Urothelium cell line (cell line): ENCODE measurements at places on chromosomes 16 and 17.

GRCh38 chr17:29949696-29950095, 8.3 kb downstream of the EFCAB5 start:
- no peak for DNase-seq

DNA sequence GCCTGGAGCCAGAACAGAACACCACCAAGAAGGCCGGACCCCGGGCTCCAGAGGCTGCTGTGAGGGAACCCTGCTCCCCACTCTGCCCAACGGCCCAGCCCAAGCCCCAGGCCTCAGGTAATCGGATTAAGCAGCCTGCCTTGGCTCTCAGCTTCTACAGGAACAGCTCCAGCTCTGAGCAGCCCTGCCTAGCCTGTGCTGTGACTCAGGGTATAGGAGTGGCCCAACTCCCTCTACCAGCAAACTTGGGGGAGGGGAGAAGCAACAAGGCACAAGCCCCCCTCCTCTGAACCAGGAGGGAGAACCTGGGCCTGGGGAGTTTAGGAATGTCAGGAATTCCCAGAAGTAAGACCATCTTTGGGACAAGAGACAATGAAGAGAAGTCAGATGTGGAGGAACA, 849 bp upstream of the SOX15 start:
- DNase-seq = no peak

DNA sequence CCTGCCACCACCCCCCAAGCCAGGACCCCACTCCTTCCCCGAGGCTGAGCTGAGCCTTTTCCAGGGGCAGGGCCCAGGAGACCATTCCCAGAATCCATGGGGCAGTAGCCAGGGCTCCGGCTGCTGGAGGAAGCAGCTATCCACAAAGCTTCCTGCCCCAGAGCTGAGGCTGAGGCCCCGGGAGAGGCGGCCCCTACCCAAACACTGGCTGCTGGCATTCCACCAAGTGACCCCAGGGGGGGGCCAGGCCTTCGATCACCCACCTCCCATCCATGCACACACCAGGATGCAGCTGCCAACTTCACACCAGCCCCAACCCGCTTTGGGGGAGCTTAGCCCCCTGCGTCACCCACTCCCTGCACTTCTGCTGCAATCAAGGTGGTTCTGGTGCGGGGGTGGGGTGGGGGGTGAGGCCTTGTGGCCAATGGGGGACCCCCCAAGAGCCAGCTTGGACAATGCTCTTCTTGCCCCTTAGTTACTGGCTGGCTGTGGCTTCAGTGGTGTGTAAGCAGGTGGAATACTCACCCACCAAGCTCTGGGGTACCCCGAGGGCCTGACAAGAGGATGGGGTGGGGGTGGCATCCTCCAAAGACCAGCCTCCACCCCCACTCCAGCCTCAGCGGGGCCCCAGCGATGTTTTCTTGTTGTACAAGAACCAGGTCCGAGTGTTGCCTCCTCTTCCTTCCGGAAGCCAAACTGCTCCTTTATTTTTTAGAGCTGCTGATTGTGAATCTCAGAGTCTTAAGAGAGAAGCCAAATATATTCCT, 16.8 kb downstream of the MYBBP1A start:
- DNase-seq = no peak

GRCh38 chr16:12021578-12022253, 45.2 kb downstream of the SNX29 start:
- DNase-seq = no peak

DNA sequence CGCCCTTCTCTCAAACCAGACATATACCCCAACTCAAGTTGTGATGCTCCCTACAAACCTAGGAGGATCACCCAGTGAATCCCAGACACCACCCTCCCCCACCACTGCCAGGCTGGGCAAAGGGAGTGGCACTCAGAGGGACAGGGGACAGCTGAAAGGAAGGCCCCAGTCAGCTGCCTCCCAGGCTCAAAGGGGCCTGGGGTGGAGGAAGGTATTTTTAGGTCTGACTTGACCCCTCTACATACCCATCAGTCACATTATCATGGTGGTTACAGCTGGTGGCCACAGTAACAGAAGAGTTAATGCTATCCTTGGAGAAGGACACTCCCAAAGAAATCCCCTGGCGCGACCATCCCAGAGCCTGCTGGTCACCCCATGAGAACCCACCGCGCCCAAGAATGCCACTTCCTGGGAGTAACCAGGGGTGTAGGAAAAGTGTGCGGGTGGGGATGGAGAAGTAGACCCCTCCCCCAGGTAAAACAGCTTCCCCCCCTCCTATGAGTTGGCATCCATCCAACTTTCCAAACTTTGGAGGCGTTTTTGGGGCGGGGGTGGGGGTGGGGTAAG, 1.1 kb downstream of the CACNB1 start:
- no peak for DNase-seq

DNA sequence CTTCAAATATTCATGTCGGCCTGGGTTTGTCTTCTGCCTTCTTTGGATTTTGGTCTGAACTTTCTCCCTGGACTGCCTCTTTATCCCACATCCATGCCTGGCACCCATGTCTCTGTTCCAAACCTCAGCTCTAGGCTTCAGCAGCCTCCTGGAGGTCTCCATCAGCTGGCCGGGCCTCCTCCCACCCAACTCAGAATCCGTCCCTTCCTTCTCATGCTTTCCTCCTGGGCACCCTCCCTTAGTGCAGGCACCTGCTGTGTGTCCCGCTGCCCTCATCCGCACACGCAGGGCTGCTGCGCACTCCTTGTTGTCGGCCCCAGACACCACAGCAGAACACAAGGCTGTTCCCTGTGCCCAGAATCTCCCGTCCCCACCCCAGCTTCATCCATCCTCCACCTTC, 14.0 kb downstream of the LDHD start:
- no peak for DNase-seq

GRCh38 chr16:57377080-57377841, 5.0 kb downstream of the CX3CL1 start:
- DNase-seq = peak; percentile 60

DNA sequence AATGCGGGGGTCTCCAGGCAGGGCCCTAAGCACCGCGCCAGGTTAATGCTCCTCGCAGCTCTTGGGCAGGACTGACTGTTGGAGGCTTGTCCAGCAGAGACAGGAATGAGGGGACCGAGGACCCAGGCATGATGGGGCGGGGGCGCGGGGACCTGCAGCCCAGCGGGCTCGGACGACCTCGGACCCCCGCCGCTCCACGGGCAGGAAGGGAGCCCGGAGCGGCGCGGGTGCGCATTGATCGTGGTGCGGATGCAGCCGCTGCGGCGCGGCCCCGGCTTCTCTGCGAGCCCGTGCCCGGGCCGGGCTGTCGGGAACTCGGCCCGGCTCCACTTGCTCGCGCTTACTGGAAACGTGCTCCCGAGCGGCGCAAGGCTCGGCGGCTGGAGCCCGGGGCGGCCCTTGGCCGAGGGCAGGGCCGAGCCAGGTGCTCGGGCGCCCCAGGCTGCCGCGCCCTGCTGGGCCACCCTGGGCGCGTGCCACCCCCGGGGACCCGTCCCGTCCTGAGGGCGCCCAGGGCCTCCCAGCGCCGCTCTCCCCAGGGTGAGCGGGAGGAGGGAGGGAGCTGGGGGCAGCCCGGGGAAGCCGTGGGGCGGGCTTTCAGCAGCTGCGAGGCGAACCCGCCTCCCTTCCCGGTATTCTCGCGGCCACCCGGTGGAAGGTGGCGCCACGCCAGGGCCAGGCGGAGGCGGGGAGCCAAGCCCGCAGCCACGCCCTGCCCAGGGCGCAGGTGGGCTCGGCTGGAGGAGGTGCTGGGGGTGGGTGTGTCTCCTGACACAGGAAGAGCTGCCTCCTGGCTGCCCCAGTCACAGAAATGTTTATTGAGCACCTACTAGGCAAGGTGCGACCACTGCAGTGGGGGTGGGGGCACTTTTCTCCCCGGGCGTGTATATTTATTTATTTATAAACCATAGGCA, 45.9 kb downstream of the SOCS3 start:
- DNase-seq = peak; percentile 91

- DNase-seq = peak; percentile 18
Observed at GRCh38 chr16:50742576-50743200, 802 bp downstream of the CYLD start.

DNA sequence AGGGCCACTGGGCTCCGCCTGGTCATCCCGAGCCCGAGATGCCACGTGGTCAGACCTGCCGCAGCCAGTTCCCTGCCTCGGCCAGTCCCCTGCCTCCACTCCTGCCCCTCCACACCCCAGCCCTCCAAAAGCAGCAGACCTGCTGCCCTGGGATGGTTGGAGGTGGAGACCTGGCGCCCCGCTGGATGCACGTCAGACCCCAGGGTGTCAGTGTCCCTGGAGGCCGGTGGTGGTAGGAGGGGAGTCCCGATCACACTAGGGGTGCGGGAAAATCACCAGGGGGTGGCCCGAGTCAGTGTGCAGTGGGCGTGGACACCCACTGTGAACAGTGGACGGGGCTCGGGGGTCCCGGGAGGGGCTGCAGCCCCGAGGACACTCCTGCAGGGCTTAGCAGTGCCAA, 26.9 kb downstream of the TPSG1 start:
- no peak for DNase-seq

- no peak for DNase-seq
Observed at GRCh38 chr17:40552806-40553693, 12.2 kb downstream of the CCR7 start.

GRCh38 chr17:59752446-59752845, 45.0 kb downstream of the VMP1 start:
- no peak for DNase-seq

DNA sequence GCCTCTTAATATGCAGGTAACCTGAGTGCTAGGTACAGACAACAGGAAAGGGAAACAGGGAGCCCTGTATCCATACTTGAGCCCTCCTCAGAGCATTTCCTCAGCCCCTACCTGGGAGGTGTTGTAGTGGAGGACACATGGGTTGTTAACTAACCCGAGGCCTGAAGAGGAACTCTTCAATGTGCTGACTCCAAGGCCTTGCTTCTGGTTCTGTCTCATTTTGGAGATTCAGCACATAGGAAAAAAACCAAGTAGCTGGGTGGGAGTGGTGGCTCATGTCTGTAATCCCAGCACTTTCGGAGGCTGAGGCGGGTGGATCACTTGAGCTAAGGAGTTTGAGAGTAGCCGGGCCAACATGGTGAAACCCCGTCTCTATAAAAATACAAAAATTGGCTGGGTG, 24.8 kb downstream of the SNX11 start:
- no peak for DNase-seq

DNA sequence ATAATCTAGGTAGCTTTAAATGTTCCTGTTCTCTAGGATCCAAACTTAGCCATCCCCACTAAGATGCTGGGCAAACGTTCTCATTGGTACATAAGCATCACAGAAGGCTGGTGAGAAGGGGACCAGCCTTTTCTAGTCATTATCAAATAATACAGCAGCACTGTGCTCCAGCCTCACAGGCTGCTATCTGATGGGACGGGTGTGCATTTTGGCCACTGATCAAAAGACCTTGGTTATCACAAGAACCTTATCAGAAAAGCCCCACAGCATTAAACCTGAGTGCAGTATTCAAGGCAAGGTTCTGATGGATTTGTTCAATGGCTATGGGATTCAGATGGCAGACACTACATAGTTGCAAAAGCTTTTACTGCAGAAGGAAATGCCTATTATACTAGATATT, 19.1 kb upstream of the KPNB1 start:
- no peak for DNase-seq

DNA sequence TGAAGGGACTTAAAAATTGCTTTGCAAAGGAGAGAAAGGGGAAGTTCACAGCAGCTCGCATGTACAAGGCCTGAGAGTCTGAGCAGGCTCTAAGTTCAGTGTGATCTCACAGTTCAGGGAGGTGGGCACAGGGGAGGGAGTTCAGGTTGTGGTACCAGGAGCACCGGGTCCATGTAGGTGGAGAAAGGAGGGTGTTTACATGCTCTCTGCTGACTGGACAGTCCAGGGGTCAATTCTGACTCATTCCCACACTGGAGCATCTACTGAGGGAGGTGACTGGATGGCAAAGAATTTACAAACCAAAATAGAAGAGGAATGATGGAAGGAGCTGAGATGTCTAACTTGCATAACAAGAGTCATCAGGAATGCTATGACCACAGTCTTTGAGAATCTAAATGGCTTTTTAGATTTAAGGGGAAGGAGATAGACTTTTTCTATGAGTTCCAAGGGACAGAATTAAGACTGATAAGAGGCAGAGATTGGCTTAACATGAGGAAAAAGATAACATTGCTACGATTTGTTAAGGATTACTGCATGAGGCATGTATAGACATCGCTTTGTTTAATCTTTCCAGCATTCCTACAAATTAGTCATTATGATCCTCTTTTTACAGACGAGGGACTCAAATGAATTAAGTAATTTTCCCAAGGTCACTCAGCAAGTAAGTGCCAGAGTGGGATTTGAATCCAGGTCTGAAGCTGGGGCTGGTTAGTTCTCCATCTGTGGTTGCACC, 29.9 kb downstream of the MIS12 start:
- peak; percentile 75 for DNase-seq

DNA sequence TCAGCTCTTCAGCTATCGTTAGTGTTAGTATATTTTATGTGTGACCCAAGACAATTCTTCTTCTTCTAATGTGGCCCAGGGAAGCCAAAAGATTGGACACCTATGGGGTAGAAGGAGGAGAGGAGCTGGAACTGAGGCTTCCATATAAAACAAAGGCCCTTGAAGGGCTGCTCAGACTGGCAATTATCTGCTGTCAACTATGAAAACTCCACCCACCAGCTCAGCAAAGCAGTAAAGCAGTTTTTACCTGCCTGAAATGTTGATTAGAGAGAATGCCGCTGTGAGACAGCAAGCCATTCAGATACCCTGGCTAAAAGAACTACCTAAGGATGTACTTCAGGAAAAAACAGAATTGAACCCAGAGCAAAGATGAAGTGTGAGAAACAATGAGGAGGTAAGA, 45.9 kb upstream of the GNAO1 start:
- no peak for DNase-seq

- no peak for DNase-seq
Observed at GRCh38 chr17:59778996-59779395, 71.5 kb downstream of the VMP1 start.

- DNase-seq = no peak
Observed at GRCh38 chr17:78535273-78536197, 41.7 kb downstream of the DNAH17 start.

DNA sequence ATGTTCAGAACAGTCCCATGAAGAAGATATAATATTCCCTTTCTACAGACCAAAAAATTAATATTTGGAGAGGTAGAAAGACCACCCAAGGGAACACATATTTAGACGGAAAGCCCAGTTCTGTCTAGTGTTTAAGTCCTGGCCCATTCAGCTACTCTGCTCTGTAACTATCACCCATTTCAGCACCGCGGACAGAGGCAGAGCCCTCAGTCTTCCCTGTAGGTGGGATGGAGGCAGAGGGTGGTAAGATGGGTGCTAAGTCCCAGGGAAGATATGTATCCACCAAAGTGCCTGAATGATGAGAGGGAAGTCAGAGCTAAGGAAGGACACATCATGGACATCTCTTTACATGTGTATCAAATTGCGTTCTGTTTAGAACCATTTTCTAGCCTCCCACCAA, 27.8 kb upstream of the C16orf78 start:
- peak; percentile 45 for DNase-seq

DNA sequence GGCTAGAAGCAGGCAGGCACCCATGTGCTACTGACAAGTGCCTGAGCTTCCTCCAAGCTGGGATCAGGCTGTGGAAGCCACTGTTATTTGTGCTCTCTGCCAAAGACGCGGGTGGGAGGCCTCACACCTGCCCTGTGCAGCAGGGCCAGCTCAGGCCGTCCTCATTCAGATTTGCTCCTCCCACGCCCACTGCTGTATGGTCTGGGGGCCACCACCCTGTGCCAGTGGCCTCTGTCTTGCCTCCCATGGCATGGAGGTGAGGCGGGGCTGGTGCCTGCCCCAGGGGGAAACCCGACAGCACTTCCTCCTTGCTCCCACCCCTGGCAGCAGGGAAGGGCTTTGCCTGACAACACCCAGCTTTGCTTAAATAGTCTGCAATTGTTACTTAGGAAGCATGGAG, 356.5 kb upstream of the CDH8 start:
- no peak for DNase-seq
